Stimulated activated CD4-positive, alpha-beta T cell treated with anti-CD3 and anti-CD28 coated beads, Interleukin-2, amount 100 ng/mL, for 4 hours (primary cell): ENCODE measurements at places on chromosomes 2 and 18.

DNA sequence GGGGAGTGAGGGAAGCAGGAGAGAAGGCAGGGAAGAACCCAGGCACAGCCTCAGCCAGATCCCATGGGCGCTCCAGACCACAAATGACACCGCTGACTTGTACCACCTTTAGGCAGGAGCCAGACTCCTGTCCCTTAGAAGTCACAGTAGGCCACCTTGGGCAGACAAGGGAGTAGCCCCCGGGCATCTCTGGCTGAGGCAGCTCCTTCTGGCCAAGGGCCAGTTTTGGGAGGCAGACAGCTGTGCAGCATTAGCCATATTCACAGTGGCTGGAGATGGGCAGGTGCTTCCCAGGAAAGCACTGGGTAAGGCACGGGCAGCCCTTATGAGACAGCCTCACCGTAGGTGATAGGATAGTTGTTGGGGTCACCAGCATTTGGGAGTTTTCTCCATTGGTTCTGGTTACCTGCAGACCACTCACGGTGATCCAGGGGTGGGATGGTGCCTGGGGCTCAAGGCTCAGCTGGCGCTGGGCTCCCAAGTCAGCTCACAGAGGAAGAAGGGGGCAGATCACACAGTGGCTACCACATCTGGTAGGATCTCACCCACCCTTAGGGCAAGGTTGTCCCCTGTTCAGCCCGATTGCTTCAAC lies 2.1 kb downstream of the ASTL start:
- no peak for DNase-seq

DNA sequence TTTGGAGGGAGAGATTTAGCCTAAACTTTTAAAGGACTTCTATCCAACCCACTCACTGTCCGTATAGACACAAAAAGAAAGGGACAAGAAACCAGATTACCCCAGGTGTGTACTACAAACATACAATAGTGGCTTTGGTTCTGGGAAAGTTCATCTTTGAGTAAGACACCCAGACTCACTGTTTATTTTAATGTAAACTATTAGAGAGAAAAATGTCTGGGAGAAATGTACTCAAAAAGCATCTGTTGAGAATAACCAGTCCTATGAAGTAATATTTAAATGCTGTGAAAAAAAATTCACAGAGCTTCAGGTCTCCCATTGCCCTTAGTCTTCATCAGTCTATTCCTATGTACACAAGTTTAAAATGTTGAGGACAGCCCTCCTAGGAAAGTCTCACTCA lies 107.5 kb downstream of the SLC8A1 start:
- no peak for DNase-seq

DNA sequence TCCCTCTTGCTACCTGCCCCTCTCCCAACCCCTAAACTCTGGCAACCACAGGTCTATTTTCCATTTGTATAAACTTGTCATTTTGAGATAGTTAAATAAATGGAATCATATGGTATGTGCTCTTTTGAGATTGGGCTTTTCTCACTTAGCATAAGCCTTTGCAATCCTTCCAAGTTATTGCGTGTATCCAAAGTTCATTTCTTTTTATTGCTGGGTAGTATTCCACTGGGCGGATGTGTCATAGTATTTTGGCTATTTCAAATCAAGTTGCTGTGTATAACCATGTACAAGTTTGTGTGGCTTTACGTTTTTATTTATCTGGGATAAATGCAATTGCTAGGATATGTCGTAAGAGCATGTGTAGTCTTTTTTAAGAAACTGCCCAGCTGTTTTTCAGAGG lies 55.5 kb upstream of the CUL3 start:
- DNase-seq: no peak

DNA sequence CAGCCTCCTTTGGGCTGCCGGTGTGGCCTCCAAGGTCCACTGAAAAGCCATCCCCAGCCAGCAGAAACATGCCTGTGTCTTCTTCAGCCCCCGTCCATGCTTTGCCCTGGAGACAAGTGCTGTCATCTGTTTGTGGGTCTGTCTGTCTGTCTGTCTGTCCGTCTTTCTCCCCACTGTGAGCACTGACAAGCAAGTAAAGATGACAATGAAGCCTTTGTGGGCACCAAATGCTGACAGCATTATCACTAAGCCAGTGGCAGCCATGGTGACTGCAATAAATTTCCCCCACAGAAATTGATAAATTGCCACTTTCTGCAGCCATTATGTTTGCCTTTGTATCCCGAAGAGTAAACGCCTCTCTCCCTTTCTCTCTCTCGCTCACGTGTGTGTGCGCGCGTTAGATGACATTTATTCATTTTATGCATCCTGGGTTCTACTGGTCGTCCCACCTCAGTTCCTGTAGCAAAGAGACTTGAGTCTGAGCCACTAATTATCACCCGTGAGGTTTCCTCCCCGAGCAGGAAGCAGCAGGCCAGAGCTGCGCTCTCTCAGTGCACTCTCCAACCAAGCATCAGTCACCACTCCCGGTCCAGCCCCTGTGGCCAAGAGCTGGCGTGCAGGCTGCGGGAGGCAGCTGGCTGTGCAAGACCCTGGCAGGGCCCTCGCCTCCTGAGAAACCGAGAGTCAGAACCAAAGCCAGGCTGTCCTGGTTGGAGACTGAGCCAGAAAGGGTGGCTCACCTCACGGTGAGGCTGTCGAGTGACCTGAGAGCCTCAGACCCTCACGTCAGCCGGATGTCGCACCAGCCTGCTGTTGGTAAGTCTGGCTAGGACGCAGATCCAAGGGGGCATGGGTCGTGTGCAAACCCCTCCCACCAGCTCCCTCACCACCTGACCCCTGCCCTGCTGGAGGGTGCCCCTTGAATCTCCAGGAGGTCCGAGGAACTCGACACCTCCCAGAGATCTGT lies 6.9 kb downstream of the STEAP3 start:
- no peak for DNase-seq

GRCh38 chr2:6958616-6959235 lies 41.5 kb downstream of the RNF144A start:
- no peak for DNase-seq

- DNase-seq: no peak
Observed at GRCh38 chr18:36329684-36330434, 32.3 kb downstream of the FHOD3 start.

GRCh38 chr2:727071-727470 lies 49.9 kb upstream of the TMEM18 start:
- DNase-seq: no peak

GRCh38 chr2:26281226-26281625 lies 36.5 kb downstream of the HADHB start:
- no peak for DNase-seq

DNA sequence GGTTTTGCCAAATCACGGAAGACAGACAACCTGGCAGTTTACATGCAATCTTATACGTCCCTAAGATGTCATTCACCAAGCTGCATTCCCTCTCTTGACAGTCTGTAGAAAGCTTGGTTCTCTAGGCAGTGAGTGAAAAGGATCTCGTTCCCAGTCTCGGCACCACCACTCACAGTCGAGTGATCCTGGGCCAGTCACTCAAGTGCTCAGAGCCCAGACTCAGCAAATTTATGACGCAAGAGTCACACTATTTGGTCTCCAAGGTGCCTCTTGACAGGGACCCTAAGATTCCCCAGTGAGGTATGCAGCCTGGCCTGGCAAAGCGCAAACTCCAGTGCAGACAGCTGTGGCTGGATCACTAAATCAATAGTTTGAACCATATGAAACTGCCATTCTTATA lies 77.9 kb downstream of the EIPR1 start:
- no peak for DNase-seq

- no peak for DNase-seq
Observed at GRCh38 chr18:45540125-45540524, 75.2 kb upstream of the SLC14A2 start.

DNA sequence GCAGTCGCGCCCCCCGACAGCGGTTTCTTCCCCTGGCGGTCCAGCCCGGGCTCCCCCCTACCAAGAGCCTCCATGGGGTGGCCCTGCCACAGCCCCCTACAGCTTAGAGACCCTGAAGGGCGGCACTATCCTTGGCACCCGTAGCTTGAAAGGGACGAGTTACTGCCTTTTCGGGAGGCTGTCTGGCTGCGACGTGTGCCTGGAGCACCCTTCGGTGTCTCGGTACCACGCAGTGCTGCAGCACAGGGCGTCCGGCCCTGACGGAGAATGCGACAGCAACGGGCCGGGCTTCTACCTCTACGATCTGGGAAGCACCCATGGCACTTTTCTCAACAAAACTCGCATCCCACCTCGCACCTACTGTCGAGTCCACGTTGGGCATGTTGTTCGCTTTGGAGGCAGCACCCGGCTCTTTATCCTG lies 475 bp downstream of the SLC4A1AP start:
- no peak for DNase-seq

DNA sequence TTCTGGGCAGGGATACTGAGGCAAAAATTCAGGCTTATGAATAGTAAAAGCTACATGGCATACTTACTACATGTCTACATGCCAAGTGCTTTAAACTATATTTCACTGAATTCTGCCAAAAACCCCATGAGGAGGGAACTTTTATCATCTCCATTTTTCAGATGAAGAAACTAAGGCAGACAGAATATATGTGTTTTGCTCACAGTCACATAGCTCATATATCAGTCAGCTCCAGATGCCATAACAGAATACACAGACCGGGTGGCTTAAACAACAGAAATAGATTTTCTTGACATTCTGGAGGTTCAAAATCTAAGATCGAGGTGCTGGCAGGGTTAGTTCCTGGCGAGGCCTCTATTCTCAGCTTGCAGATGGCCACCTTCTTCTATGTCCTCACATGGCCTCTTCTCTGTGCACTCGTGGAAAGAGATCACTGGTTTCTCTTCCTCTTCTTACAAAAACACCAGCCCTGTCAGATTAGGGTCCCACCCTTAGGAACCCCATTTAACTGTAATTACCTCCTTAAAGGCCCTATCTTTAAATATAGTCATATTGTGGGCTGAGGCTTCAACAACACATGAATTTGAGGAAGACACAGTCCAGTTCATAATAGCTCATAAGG lies 27.1 kb upstream of the CREB1 start:
- no peak for DNase-seq

DNA sequence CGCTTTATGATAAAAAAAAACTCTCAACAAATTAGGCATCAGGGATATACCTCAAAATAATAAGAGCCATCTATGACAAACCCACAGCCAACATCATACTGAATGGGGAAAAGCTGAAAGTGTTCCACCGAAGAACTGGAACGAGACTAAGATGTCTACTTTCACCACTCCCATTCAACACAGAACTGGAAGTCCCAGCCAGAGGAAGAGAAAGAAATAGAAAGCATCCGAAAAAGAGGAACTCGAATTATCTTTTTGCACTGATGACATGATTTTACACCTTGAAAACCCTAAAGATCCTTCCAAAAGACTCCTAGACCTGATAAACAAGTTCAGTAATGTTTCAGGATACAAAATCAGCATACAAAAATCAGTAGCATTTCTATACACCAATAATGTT lies 121.6 kb downstream of the ZRANB3 start:
- DNase-seq: no peak

GRCh38 chr2:136538489-136538888 lies 226.9 kb upstream of the THSD7B start:
- no peak for DNase-seq

GRCh38 chr2:237538001-237538720 lies 28.2 kb upstream of the PRLH start:
- no peak for DNase-seq

GRCh38 chr18:36660311-36660710 lies 168.5 kb downstream of the TPGS2 start:
- no peak for DNase-seq
